Stimulated activated naive CD4-positive, alpha-beta T cell (primary cell): ENCODE measurements at places on chromosomes 2 and 18.

DNA sequence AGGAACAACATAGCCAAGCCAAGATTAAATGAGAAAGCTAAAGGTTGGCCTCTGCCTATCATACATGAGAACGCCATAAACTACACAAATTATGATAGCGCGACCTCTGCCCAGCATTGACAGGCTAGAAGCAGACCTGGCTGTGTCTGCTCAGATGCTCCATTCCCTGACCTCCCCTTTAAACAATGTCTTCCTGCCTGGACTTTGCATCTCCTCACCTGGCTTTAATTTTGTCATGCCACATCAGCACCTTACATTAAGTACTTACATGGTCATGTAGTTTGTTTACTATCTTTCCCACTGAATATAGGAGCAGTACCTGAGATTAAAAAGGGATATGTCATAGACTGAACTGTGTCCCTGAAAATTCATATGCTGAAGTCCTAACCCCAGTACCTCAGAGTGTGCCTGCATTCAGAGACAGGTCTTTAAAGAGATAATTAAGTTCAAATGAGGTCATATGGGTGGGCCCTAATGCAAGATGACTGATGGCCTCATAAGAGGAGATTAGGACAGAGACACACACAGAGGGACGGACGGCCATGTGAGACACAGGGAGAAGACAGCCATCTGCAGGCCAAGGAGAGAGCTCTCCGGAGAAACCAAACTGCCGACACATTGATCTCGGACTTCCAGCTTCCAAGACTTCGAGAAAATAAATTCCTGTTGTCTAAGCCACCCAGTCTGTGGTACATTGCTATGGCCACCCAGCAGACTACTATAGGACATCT, 103.7 kb downstream of the BIN1 start:
- DNase-seq, result no peak

DNA sequence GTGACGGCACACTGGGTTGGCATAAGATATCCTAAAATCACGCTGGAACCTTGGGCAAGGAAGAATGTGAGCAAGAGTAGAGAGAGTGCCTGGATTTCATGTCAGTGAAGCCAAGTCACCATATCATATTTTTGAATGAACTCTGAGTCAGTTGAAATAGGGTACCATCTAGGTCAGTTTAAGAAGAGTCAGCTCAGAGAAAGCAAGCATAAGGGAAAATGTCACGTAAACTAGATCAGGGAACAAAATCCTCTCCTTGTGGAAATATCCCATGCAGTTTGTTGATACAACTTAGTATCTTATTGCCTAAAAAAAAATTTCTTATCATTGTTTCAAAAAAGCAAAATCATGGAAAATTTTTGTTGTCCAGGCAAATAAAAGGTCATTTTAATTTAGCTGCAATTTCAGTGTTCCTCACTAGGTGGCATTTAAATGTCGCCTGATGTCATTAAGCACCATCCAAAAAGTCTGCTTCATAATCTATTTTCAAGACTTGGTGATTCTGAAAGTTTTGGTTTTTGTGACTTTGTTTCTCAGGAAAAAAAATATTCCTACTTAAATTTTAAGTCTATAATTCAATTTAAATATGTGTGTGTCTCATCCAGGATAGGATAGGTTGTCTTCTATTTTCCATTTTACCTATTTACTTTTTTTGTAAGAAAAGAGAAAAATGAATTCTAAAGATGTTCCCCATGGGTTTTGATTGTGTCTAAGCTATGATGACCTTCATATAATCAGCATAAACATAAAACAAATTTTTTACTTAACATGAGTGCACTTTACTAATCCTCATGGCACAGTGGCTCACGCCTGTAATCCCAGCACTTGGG, 19.6 kb downstream of the RSAD2 start:
- no peak for DNase-seq

DNA sequence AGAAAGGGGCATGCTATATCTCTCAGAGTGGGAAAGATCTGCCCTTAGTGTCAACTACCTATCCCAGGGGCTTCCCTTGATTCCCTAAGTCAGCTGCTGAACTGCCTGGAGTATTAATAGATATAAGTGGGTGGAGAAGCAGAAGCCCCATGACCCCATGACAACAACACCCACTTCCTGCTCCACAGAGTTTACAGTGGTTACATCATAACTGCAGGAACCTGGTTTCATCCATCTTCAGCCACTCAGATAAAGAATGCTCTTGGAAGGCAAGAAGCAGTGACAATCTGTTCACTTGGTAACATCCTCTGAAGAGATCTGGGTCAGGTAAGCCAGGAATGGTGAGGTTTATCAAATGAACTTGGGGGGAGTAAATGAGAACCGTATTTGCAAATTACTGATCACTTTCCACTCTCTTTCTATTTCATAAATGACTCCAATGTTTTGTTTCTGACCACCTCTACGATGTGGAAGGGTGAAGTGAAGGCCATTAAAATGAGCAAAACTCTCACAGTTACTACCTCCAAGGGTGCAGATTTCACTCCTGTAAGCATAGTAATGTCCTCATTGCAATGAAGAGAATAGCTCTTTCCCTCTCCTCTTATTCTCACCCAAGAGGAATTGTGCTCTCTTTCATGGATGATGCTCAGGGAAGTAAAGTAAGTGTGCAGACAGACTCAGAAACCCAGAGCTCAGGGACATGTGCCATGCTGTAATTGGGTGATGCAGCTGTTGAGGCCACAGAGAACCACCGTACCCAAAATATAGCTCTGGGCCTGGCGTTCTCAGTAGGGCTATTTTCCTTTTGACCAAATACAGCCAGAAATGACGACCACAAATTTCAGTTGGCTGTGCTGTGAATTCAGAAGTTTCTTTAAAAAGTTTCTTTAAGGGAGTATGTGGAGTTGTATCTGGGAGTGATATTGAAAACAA, 192.8 kb upstream of the APCDD1 start:
- DNase-seq, result no peak

DNA sequence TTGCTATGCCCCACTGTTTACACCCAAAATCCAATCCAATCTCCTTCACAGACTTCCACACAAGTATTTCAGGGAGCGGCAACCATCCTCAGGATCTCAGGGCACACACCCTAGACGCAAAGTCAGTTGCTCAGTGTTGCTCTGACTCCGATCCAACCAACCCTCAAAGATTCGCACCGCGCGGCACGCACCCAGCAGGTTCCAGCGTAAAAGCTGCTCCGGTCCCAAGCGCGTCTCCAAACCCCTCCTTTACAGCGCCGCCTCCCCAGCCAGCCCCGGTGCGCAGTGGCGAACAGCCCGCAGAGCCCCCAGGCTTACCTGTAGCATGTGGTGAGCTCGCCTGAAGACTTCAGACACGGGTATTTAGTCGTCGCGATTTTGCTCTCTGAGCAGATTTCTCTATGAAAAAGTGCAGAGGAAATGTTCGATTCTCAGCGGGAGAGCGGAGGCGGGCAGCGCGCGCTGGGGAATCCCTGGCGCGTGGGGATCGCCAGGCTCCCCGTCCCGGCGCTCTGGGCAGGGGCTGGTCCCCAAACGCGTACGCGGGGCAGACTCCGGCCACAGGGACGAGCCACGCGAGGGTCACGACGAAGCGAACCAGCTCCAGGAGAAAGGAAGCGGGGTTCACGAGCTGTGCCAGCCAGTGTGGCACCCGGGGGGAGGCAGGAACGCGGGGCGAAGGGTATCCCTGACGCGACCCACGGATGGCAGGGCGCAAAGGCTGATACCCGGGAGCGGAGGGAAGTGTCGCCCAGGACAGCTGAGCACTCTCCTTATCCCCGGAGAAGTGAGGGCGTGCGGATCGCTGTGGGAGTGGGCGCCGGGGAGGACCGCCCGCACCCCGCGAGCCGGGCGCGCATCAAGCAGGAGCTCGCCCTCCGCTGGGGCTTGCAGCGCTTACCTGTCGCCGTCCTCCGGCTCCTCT, 650 bp downstream of the CCBE1 start:
- no peak for DNase-seq

DNA sequence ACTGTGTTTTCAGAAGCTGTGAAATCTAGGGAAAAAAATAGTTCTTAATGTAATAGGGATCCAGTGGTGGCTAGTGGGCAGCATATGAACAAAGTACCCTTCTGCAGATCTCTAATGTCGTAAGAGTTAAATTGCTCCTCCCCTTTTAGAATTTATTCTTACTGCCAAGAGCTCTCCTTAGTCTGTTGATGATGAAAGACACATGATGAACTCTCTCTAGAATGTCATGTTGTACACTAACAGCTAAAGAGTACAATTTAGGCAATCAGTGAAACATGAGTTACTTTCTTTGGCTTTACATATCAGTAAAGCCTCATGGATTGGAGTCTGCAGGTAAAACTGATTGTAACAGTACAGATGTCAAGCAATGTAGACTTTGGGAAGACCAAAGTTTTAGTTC, 84.2 kb downstream of the SLC39A10 start:
- DNase-seq, result no peak

- no peak for DNase-seq
Observed at GRCh38 chr2:105249181-105249580, 7.6 kb downstream of the GPR45 start.

- no peak for DNase-seq
Observed at GRCh38 chr2:13401312-13401711, 684.6 kb downstream of the TRIB2 start.

GRCh38 chr2:98155716-98156115, 68.7 kb downstream of the VWA3B start:
- no peak for DNase-seq

- DNase-seq, result peak; percentile 78
Observed at GRCh38 chr2:25521665-25522387, 151.6 kb downstream of the DTNB start.

DNA sequence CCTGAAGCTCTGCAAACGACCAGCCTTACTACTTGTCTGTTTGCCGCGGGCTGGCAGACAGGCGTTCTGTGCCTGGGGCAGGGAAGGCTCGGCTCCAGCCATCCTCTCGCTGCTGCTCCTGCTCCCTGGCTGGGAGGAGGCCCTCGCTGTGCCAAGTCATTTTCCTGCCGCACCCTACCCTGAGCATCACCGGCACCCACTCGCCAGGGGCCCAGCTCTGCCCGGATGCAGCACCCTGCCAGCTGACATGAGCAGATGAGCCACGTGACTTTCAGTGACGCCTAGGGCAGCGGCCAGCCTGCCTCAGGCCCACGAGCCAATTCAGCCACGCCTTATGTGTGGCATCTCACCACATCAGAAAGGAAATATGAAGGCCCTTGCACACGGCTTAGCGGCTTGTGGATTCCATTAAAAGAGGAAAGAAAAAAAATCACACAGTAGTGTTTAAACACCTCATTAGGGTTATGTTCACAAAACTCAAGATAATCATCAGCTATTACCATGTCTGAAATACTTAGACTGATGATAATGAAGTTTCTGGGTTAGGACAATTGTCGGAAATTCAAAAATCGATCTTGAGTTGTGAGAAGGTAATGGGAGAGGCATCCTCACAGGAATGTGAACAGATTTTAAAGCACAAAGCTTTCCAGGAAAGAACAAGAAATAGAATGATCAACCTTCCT, 250.5 kb downstream of the TWIST2 start:
- no peak for DNase-seq

GRCh38 chr2:150858382-150858781, 370.9 kb upstream of the RND3 start:
- no peak for DNase-seq

- no peak for DNase-seq
Observed at GRCh38 chr2:240296104-240296406, 139.4 kb upstream of the GPC1 start.
